SHP77 treated with DMSO at 0.1 percent for 48 hours (cell line): ENCODE measurements at places on chromosomes 6 and 20.

GRCh38 chr6:32108094-32108627 lies 977 bp downstream of the TNXB start:
- DNase-seq = no peak

DNA sequence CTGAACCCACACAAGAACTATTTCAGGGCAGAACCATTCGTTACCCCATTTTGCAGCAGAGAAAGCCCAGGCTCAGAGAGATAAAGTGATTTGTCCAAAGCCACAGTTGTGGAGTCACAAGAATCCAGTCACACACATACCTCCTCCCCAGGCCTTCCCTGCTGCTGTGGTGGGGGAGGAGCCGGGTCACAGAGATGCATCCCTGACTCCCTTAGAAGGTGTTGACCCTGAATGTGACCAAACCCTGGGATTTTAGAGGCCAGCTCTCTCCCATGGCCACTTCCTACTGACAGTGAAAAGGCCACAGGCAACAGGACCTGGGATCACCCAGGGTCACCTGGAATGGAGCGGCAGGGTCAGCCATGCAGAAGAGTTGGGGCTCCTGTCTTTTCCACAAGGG lies 48.6 kb downstream of the CHMP4B start:
- DNase-seq = no peak

GRCh38 chr20:33393609-33394008 lies 7.7 kb downstream of the CDK5RAP1 start:
- no peak for DNase-seq

- DNase-seq = no peak
These were observed 4.3 kb upstream of the PSORS1C2 start for GRCh38 chr6:31143148-31143547.

DNA sequence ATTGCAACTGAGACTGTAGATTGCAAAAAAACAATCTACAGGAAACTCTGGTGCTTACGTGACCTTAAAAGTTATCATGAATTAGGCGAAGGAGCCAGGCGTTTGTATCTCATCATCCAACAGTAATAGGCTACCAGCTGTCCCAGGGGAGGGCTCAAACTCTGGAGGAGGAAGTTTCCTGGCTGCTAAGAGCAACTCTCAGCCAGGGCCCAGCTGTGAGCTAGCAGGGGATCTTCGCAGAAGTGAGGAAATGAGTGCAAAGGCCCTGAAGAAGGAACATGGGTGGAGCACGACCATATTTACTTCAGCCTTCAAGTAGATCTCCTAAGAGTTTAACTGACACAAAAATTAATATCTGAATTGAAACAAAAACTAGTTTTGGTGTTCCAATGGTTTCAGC lies 686.9 kb upstream of the MAP3K7 start:
- DNase-seq = no peak

DNA sequence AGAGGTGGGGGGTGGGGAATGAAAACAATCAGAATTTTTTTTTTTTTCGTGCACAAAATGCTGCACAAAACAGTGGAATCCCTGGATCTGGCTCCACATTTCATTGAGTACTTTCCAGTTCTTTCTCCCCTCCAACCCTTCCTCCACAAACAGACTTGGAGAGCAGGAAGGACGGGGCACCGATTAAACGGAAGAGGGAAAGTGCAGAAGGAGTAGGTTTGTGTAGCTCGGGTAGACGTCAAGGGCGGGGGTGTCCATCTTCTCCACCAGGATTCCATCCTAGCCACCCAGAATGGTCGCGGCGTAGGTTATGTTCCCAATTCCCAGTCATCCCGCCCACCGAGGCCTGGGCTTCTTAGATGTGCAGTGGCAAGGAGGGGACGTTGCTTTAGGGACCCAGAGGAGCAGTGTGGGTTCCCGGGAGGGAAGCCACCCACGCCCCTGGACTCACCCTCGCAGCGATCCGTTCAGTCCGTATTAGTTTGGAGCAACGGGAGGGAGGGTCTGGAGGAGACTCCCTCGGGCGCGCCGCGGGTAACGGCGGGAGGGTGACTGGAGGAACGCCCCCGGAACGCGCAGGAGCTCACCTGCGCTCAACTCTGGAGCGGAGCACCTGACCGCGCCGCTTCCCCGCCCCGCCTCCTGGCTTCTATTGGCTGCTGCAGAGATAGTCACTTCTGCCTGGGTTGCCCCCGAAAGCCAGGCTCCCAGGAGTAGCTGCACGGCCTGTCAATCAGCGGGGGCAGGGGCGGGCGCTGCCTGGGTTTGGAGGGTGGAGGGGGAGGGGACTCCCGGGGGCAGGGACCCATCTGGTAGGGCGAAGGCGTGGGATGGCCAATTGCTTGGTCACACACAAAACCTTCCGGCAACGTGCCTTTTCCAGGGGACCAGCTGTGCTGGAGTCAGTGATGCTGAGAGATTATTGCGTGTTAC lies at the start of gene ENPP5:
Gene ENPP5, minus strand, starts transcription at position 624 of the 933 bp plus-strand sequence. CDS start 2,718 bp downstream, outside the sequence.
- no peak for DNase-seq

DNA sequence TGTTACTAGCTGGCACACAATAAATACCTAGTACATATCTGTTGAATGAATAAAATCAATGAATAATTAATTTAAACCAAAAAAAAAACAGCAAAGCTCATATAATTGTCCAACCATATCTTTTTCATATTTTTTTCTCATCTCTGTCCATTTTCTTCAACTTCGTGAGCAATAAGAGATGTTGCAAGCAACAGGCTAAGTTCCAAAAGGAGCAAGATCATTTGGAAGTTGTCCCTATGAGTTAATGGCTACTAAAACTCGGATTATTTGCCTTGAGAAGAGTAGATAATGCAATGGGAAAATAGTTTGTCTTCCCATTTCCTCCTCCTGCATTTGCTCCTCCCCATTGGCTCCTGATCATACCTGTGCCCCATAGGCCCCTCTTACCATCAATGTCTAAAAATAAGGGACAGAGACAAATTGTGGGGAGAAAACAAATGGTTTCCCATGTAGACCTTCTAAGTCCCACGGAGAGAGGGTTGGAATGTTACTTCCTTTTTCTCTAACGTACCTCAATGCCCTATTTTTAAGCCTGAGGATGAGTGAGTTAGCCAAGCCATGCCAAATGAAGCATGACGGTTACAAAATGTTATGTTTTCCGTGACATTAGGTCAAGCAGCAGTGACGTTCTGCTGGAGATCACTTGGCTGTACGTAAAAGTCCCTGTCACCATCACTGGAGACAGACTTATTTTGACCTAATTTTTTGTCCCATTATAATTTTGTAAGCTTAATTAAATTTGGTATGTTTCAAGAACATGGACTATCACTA lies 217.3 kb upstream of the PREP start:
- no peak for DNase-seq

GRCh38 chr6:423799-424345 lies 32.3 kb downstream of the IRF4 start:
- DNase-seq = no peak

GRCh38 chr6:41713159-41713649 lies 22.2 kb downstream of the TFEB start:
- DNase-seq = no peak

DNA sequence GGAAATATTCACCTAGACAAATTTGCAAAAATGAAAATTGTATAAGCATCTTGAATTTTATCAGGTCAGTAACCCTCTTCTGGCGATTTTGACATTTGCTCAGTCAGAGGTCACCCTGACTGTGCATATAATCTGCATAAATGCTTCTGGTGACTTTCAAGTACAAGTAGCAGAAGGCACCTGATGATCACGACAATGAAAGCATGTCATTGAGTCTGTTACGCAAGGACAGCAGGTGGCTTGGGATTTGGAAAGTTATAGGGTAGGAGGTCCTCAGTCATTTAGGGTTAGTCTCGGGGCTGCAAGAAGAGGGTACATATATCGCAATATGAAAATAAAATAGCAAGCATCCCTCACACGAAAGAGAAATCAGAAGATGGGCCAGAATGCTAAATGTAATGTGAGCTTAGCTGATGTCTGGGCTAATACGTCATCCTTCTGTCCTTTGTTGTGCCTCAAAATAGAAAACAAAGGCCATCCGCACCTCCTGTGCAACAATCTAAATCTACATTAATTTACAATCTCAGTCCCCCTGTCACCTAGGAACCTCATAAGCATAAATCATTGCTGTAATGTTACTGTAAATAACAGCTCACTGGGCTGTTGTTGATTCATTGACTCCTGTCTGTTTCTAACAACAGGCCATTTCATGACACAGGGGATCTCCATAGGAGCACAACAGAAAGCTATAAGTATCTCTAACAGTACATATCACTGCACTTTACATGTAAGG lies 155.2 kb upstream of the RSPO3 start:
- peak; percentile 39 for DNase-seq

- DNase-seq = no peak
These were observed 43.6 kb downstream of the USP45 start for GRCh38 chr6:99471638-99472037.

DNA sequence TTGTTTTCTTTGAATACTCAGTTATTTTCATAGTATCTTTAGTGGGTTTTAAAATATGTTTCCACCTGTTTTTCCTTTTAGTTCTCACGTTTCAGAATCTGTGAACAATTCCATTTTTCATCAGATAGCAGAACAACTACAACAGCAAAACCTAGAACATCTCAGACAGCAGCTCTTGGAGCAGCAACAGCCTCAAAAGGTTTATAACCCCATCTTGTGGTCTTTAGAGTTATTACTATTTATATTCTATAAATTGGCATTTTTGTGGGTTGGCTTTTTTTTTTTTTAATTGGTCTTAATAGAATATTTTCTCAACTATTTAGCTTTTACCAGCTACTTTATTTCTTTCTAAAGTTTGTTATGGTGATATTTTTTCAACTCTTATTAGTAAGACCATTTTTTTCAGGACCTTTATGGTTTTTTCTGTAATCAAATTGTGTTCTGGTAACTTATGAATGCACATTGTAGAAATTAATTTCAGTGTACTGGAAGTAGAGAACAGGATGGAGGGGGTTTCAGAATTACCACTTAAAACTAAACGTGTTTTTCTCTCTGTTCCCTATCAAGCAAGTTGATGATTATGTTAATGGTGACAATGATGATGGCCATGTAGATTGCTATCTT lies 72.2 kb downstream of the SCAF8 start:
- no peak for DNase-seq

DNA sequence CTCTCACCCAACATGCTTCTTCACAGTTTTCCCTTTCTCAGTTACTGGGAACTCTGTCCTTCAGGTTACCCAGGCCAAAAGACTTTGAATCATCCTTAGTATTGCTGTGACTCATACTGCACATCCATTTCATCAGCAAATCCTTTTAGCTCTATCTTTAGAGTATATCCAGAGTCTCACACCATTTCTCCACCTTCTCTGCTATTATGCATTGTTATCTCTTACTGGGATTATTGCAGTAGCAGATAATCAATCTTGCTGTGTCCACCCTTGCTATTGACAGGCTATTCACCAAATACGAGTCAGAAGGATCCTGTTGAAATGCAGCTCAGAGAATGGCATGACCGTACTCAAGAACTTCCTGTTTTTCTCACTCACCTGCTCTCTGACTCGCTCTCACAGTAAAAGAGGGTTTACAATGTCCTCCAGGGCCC lies 57.3 kb downstream of the BCKDHB start:
- DNase-seq = peak; percentile 50

- DNase-seq = no peak
These were observed 83.9 kb downstream of the DLL1 start for GRCh38 chr6:170206851-170207431.

GRCh38 chr6:47047479-47048407 lies 5.6 kb upstream of the ADGRF1 start:
- DNase-seq = peak; percentile 50

DNA sequence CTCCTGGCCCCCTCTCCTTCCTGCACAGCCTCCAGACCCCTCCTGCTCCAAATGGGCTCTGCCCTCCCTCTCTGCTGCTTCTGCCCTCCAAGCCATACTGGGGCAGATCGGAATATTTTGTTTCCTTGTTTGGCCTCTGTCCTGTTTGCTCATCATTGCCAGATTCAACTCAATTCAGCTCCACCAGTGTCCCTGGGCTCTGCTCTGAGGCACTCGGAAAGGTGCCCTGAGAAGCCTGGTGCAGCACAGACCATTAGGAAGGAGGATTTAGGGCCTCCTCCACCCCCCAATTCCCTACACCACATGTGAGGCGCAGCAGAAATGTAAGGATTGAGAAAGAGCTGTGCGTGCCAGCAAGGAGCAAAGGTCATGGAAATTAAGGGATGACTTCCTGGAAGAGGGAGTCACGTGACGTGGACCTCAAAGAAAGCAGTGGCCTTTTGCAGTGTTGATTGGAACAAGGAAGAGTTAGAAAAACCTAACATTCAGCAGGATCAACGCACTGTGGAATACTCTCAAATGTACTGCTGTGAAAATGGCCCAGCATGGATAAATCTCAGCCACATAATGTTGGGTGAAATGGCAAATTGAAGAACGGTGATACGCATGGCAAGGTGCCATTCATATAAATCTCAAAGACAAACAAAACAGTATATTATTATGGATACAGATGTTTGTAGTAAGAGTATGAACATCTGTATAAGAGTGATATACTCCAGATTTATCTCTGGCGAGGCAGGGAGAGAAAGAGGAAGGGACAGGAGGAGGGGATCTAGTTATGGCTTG lies 229.5 kb upstream of the RNF24 start:
- no peak for DNase-seq

DNA sequence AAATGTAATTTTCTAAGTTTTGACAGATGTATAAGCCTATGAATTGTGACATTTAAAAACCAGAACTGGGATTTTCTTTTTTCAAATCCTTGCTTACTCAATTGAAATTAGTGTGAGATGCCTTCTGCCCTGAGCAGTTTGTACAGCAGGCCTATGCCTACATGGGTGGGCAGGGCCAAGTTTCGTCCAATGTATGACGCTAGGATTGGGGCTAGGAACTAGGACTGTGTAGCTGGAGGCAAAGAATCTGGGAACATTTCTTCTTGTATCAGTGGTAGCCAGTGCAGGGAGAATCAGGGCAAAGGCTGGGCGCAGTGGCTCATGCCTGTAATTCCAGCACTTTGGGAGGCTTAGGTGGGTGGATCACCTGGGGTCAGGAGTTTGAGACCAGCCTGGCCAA lies 3.9 kb upstream of the PTPRA start:
- no peak for DNase-seq

GRCh38 chr6:54899442-54899841 lies 52.9 kb downstream of the FAM83B start:
- DNase-seq = no peak

- DNase-seq = no peak
These were observed 5.8 kb upstream of the EEF1E1 start for GRCh38 chr6:8108031-8108660.

DNA sequence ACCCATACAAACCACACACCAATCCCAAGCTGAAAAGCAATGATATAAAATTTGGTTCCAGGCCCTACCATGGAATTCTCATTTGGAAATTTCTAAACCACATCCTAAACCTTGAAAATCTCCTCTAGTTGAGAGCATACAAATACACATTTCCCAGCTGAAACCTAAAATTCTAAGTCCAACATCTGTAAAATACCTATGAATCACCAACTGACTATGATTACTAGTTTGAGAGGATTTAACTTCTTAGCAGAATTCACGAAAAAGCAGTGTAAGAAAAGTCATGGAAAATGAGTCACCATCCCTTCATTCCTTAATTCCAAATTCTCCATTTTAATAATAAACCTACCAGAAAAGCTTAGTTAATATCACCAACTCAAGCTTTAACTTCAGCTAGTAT lies 15.4 kb downstream of the RANBP9 start:
- DNase-seq = no peak
